ENCODE measurements at places on chromosomes 6 and 20.
A peak's percentile ranks its signal among the peaks of the same experiment; 100 is the strongest.

- no peak for DNase-seq
Measured at GRCh38 chr6:53240761-53241160, 92.1 kb upstream of the GCM1 start.

GRCh38 chr6:70547313-70547712 is 19.4 kb upstream of the SDHAF4 start:
- no peak for DNase-seq

- no peak for DNase-seq
Measured at GRCh38 chr20:50983321-50983720, 24.7 kb downstream of the MOCS3 start.

- no peak for DNase-seq
Measured at GRCh38 chr20:7523288-7523687, 417.0 kb downstream of the HAO1 start.

- no peak for DNase-seq
Measured at GRCh38 chr6:130825772-130826441, 1.3 kb upstream of the SMLR1 start.

- DNase-seq, result no peak
Measured at GRCh38 chr20:31709939-31710338, 12.7 kb downstream of the BCL2L1 start.

DNA sequence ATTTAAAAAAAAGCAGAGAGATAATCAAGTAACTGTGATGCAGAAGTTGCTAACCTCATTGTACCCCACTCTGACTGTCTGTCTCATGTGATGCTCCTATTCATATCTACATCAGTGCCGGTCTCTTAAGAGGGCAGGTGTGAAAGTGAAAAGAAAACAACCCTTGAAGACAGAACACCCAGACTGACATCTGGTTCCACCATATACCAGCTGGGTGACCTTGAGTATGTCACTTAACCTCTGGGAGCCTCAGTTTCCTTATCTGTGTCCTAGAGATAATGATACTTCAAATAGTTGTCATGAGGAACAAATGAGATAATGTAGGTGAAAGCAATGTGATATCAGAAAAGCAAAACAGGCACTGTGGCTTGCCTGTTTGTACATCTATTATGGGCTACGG is 426.8 kb upstream of the SOX4 start:
- DNase-seq, result no peak

GRCh38 chr6:158358450-158359077 is 46.3 kb downstream of the TULP4 start:
- DNase-seq, result peak; percentile 9

- no peak for DNase-seq
Measured at GRCh38 chr6:30685157-30686008, 1.1 kb downstream of the PPP1R18 start.

Data from DMS 273 treated with DMSO at 0.1 percent for 48 hours (cell line).